ENCODE measurements at places on chromosomes 16 and 17.

DNA sequence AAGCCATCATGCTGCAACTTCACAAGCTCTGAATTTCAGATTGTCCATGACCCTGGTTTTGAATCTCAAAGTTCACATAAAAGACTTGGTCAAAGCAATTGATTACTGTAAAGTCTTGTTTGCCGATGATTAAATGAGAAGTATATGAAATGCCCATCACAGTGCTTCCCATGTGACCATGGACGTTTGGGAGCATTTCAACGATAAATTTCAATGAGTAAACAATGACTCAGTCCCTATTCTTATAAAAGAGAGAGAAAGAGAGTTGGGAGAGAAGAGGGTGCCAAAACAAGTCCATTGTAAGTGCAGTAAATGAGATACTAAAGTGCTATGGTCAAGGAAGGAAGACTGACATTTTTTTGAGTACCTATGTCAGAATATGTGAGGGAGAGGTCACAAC lies 276.9 kb downstream of the SOX9 start:
- no peak for DNase-seq

DNA sequence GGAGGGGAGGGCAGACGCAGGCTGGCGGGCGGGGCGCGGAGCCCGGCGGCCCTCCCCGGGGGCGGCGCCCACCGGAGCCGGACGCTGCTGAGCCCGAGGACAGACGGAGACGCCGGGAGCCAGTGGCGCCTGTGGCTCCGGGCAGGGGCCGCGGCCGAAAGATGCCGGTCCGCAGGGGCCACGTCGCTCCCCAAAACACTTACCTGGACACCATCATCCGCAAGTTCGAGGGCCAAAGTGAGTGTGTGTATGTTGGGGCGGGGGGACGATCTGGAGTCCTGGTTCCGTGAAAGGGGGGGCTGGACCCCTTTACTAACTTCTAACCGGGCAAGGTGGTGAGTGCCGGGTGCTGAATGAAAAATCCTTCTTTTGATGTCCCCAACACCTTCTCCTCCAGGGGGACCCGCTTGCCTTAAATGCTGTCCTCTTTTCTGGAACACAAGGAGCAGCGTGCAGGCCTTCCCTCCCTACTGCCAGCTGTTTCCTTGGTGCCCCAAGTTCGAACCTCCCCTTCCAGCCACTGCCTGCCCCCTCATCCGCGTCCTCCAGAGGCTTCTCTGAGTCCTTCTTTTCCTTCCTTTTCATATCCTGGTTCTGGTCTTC lies at the start of gene KCNH6:
KCNH6 (plus strand) TSS at position 106 of the 603 bp plus-strand sequence; CDS start at position 162, 56 bp downstream.
- no peak for DNase-seq

- DNase-seq: no peak
Observed at GRCh38 chr17:40303009-40303657, 5.8 kb upstream of the RARA start.

DNA sequence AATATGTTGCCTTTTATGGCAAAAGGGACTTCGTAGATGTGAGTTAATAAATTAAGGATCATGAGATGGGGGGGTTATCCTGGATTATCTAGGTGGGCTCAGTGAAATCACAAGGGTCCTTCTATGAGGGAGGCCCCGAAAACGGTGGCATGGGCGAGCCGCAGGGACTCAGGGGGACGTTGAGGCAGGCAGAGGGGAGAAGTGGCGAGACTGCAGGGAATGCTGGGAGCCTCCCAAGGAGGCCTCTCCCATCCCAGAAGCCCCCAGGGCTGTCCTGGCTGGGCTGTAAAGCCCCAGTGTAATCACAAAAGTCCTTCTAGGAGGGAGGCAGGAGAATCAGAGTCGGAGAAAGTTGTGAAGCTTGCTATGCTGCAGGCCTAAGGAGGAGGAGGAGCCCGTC lies 35.0 kb downstream of the ITGAE start:
- no peak for DNase-seq

GRCh38 chr17:38742411-38743308 lies 5.5 kb downstream of the PCGF2 start:
- no peak for DNase-seq

- no peak for DNase-seq
Observed at GRCh38 chr17:47727704-47728036, 5.4 kb upstream of the TBX21 start.

DNA sequence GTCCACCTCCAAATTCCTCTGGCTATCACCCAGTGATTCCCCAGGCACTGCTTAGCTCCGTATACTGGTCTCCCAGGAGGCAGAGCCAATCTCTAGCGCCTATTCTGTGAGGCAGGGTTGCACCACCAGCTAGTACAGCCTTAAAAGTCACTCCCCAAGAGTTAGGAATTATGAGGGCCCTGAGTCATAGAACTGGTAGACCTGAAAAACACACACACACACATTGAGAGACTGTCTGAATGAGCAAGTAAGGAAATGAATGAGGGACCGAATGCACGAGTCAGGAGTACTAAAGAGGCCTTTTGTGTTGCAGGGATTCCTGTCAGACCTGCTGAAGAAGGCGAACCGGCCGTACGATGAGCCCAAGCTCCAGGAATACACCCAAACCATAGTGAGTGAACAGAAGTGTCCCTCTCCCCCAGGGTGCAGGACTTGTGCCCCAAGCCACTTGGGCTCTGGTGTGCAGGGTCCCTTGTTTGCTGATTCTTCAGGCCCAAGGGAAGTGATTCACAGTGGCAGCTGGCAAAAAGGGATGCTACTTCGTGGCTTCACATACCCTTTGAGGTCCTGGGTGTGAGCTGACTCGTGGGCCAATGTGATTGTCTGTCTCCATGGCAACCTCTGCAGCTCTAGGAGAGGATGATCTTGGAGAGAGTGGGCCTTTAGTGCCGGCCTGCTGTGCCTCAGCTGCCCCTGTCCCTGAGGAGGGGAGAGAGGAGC lies 24.7 kb downstream of the CALB2 start:
- DNase-seq: no peak

DNA sequence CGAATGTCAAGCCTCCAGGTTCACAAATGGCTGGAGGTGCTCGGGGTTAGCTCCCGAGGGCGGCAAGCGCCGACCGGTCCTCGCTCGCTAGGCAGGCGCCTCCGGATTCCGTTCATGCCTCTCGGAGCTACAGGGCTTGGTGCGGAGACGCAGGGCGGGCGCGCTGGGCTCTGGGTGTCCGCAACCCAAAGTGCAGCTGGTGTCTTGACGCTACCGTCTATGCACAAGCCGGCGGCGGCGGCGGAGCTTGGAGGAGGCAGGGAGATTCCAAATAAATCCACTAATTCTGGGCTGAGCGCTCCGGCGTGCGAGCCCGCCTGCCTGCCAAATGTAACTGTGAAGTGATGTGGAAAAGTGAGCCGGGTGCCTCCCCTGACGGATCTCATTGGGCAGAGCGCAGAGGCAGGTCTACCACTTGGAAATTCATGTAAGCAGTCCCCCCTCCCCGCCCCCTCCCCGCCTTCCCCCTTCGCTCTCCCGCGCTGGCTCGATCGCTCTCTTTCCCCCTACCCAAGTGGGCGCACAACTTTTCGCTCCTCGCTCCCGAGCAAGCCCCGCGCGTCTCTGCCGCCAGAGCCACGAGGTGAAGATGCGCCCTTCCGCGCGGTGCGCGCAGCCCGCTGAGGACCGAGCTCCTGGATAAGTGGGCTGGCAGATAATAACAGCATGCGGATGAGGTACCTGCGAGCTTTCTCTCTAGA lies at the start of gene CDH8:
CDH8 (minus strand) TSS at position 338 of the 701 bp plus-strand sequence. CDS start 15,035 bp downstream, outside the sequence.
- DNase-seq: no peak

DNA sequence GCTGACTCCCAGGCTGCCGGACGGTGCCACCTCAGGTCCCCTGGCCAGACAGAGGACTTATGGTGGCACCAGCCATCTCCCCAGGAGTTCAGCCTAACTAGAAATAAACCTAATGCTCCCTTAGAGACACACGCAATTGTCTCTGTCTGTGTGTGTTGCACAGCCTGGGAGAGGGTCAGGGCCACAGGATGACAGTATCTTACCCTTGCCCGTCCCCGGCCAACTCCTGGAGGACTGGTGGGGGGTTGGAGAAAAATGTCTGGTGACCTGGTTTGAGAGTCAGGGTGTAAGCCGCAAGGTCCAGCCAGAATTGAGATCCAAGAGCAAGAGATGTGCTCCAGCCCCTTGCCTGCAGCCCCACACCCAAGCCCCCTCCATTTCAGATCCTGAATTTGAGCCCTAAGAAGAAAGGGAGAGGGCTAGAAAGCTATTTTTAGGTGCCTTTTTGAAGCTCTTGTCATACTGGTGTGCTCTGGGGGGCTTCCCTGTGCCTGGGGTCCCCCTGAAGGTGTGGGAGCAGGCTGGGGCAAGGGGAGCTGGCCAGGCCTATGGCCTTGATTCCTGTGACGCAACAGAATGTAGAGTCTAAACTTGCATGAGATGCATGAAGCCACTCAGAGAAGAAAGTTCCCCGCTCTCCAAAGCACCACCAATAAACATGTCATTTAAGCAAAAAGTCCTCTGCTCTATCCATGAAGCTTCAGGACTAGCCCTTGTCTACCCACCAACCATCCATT lies 12.9 kb downstream of the ZNF319 start:
- DNase-seq: no peak

DNA sequence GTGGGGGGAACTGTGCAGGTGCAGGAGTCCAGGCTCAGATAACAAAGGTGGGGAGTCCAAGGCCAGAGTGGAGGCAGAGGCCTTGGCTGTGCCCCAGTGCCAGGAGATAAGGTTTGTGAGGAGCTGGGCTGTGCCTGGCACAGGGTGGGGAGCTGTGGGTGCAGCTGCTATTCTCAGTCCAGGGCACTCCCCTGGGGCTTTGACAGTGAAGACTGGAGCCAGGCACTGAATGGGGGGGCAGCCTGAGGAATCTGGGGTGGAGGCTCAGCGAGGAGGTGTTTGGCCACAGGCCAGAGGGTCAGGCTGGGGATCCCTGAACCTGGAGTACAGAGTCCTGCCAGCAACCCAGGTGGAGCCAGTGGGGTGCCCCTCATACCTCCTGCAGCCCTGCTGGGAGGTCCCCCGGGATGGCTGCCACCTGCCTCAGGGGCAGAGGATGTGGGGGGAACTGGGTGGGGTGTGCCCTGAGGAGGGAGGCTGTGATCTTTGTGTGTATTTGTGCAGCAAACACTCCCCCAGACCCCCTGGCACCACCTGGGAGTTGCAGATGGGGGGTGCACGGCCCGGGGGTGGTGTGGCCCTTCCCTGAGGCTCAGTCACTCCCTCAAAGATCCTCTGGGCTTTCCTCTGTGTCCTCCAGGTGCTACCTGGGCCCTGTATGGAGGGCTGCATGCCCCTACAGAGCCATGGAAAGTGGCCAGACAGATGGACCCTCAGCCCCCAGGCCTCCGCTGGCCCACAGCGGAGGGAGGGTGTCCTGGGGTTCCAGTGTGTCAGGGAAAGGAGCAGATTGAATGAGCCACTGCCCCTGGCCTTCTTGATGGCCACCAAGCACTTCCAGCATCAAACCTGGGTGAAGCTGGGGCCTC lies 44.5 kb upstream of the SMPD3 start:
- no peak for DNase-seq

DNA sequence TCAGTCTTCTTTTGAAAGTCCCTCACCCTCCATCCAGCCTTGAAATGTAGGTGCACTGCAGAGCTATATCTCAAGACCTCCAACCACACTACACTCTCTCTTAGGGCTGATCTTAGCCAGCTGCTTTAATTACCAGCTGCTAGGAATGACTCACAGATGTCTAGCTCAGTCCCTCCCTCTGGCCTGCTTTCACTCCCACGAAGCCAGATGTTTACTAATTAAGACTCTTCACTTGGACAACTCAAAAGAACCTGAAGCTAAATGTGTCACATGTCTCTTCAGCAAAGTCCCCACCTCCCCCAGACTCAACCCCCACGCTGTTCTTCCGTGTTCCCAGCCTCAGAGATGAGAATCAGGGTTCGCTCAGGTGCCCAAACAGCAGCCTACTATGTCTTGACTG lies 2.6 kb downstream of the GTF3C1 start:
- DNase-seq: no peak

DNA sequence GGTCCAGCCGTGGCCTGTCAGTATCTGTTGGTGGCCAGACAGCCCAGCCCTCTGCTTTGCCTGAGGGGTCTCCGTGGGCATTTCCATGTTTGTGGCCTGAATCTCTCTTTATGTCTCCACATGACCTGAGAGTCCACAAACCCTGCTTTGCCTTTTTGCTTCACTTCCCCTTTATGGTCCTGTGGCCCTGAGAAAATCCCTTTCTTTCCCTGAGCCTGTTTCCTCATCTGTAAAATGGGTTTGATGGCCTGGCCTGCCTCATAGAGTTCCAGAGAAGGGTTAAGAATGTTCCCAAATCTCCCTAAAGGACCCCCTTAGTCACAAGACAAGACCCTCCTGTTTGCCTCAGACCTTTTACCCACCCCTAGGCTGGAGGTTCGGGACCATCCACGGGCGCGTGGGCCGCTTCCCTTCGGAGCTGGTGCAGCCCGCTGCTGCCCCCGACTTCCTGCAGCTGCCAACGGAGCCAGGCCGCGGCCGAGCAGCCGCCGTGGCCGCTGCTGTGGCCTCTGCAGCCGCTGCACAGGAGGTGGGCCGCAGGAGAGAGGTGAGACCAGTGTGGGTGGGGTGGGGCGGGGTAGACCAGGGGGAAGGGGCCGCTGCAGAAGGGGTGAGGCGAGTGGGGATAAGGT lies 26.2 kb upstream of the ALKBH5 start:
- DNase-seq: no peak

DNA sequence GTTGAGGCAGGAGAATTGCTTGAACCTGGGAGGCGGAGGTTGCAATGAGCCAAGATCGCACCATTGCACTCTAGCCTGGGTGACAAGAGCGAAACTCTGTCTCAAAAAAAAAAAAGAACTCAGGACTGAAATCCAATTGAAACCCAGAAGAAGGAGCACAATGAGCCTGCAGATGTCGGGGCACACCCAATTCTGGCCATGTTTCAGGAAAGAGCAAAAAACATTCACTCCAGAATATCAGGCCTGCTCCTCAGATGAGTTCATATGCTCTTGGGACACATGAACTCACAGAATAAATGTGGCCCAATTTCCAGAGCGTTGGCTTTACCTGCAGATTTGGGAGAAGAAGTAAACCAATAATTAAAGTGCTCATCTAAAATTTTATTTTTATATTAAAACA lies 3.0 kb upstream of the CMTM2 start:
- no peak for DNase-seq

DNA sequence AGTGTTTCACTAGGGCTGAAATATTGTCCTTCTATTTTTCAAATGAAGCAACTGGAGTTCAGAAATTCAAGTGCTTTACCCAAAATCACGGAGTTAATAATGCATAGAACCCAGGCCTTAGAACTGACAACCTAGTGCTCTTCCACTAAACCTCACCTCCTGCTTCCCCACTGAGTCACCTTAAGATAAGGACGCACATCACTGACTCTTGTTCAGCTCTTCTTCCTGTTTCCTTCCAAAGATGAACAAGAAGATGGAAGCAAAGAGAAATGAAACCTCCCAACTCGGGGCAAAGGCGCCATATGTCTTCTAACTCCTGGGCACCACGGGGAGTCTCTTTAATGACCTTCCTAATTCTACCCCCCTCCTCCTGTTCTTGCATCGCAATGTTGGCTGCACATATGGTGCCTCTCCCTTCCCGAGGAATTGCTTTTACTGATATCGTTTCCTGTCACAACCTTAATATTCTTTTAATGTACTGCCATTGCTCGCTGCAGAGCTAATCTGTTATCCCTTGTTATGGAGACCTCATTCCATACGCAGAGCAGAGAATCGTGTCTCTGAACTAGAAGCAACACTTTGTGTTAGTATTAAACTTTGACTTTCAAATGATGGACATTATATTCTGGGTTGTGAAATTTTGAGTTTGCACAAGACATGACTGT lies 591.4 kb downstream of the TMEM114 start:
- no peak for DNase-seq

All from stimulated activated CD8-positive, alpha-beta memory T cell treated with anti-CD3 and anti-CD28 coated beads, Interleukin-4, amount 100 ng/mL, for 4 hours (primary cell).